ENCODE measurements at places on chromosomes 1 and 21.

- DNase-seq = no peak
These were observed 6.7 kb upstream of the CASZ1 start for GRCh38 chr1:10802944-10803715.

DNA sequence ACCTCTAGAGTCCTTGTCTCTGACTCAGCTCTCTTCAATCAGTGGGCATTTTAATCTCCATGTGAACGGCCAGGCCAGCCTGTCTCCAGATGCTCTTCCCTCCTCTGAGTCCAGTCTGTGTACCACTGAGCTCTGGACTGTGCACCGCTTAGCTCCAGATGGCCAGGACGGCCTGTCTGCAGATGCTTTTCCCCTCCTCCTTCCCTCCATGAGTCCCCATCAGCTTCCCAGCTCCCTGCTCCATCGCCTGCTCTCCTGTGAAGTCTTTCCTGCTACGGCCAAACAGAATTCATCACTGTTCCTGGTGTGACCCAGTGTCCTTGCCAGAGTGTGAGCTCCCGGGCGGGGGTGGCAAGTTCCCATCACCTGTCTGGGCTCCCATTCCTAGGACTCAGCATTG, 42.0 kb downstream of the STUM start:
- DNase-seq = no peak

DNA sequence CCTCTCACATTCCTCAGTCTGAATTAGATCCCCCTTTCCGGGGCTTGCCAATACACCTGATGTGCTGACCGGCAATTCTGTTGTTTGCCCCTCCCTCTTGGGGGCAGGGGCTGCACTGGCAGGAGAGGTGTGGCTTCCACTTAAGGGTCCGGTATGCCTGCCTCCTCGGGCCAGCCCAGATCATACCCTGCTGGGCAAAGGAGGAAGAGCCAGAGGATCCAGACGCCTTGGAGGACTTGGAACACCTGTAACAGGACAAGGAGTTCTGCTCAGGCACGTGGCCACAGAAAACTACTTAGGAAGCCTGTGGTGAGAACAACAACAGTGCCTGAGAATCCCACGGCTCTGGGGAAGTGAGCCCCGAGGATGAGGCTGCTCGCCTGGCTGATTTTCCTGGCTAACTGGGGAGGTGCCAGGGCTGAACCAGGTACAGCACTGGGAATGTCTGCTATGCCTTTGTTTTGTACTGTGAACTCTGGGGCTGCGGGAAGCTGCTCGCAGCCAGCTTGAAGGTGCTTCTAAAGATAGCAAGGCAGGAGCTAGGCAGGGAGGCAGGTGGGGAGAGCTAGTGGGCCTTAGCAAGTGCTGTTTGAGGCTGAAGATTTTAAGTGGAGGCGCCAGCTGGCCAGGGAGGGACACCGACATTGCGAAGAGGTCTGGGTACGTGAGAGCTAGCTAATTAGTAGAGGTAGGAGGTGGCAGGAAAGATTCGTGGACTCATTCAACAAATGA, at the start of gene SMPDL3B:
TSS of gene SMPDL3B (plus strand) at position 183 of the 732 bp plus-strand sequence. CDS start at position 367, 184 bp downstream.
- DNase-seq = no peak

GRCh38 chr1:246092136-246092535, 414.9 kb downstream of the SMYD3 start:
- no peak for DNase-seq

DNA sequence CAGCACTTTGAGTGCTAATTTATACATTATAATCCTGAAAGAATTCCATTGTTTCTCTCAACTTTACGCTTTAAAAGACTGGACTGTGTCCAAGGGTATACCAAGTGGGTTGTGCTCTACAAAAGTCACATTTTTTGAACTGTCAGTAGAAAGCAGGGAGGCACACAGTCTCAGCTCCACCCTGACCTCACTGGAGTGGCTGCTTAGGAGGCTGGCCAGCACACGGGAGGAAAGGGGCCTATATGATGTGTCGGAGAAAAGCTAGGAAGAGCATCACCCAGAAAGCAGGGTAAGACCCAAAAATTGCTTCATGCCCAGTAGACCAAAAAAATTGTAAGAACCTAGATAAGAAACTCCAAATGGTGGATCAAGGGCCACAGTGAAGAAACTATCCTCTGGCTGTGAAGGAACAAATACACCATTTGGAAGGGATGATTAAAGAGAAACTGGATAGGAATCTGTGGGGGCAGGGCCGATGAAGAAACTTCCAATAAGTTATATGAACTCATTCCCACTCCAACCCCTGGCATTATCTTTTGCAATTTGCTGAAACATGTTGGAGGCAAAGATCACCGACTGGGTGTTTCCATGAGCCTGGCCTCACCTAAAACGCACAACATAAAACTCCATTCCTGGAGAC, 1.9 kb downstream of the S100A10 start:
- DNase-seq = no peak

DNA sequence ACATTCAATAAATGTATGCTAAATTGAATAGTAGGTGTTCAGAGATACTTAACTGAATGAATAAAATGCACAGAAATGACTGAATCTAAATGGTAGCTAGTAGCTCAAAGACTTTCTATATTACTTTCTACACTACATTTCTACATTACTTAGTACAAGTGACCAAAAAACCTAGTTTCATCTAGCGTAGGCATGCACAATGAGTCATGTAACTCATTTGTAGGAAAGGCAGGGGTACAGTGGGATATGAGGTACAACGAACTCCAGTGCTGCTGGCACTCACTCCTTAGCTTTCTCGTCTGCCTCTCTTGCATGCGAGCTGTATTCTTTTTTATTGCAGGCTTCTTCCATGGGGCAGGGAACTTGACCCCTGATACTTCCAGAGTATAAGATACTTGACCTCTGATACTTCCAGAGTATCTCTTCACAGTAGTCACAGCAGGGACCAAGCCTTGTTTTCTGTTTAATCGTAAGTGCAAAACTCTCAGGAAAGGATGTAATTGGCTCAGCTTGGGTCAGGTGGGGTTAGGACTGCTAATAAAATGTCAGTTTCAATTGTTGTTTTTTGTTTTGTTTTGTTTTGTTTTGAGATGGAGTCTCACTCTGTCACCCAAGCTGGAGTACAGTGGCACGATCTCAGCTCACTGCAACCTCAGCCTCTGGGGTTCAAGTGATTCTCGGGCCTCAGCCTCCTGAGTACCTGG, 4.9 kb upstream of the ATP2B4 start:
- no peak for DNase-seq

DNA sequence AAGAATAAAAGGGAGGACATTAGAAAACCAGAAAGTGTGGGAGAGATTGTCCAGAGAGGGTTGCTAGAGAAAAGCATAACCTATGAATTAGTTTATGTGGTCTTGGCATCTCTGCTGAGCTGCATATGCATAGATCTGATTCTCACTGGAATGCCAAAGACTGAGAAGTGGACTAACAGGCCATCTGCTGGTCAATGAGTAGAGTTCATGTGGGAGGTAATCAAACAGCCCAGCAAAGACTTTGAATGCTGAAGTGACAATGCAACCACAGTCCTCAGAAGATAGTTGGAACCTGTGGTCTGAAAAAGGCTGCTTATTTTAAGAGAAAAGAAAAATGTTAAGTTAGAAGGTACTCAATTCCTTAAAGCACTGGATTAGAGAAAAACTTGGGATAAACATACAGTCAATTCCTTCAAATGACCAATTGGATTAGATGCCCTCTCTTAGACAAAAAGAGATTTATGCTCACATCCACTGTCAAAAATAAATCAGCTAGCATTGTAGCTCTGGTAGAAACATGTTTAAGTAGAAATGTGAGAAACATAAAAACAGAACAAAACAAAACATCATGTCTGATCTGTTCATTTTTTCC, 382.8 kb downstream of the AMY1C start:
- no peak for DNase-seq

DNA sequence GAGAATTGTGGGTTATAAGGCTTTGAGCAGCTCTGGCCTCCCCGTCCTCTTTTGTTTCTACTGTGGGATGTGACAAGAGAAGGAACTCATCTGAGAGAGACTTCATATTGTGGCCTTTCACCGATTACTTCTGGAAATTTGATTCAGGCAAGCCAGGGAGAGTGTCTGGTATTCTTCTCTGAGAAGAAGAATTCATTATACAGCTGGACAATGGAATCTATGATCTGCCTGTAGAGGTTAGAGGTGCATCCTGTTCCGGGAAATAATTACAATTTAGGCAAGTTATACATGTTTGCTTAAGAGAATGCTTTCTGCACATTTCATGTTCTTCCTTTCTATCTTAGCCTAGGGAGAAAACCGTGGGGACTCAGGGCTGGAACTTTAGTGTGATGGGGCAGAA, 12.8 kb upstream of the RNU1-2 start:
- no peak for DNase-seq

GRCh38 chr21:38822778-38823238, 17.1 kb downstream of the ETS2 start:
- no peak for DNase-seq
